ENCODE measurements at places on chromosomes 11 and 22. TPM values are rescaled to one million over a fixed set of nuclear protein-coding genes. Genes with fewer than 3 reads are reported as not detected.

- DNase-seq: no peak
Observed at GRCh38 chr11:62512961-62513360, 33.6 kb downstream of the AHNAK start.

Gene RAG2
- total RNA-seq: not detected

Gene OR52N4
- 0.87 TPM for total RNA-seq

Gene EHF
- total RNA-seq: not detected

GRCh38 chr11:116534270-116534975 is 238.4 kb downstream of the BUD13 start:
- DNase-seq: no peak

DNA sequence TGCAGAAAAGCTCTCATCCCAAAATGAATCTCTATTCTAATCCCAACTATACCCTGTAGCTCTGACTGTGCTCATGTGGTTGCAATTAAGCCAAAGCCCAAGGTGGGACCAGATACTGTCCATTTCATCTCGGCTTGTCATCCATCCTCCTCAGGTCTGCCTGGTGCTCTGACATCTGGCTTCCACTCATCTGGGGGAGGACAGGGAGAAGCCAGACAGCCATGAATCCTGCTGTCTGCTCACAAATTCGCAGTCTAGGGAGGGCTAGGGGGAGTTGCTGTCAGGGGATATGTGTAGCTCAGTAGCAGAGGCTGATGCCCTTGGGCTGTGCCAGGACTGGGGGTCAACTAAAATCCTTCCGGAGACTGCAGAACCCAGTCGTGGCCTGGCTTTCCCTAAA is 167.1 kb downstream of the ETS1 start:
- DNase-seq: no peak

Gene PATE4
- not detected for total RNA-seq

DNA sequence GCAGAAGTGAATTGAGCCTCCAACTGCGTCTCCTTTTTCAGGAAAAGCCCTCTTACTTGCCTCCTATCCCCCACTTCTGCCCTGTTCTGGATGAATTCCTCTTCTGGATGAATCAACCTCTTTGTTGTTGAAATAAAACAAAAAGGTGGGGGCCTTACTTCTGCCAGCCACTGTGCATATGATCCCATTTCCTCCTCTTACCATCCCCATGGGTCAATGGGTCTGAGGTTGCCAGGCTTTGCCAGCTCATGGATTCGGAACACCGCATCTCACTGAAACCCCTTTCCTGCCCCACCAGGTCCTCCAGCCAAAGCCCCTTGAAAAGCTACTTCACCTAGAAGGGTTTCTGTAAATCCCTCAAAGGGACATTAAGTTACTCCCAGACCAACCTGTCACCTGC is 3.7 kb upstream of the CHST1 start:
- DNase-seq: peak; percentile 7

DNA sequence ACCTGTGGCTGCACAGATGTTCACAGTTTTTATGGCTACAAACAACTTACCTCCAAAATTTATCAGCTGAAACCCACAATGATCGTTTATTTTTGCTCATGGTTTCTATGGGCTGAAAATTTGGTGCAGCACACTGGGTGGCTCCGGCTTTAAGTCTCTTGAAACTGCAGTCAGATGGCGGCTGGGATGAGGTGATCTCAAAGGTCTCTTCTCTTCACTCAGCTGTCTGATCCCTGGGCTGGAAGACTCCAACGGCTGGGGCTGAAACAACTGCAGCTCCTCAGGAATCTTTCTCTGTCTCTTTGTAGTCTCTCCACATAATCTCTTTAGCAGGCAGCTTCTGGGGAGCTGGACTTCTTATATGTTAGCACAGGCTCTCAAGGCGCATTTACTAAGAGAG is 117.3 kb upstream of the FAT3 start:
- no peak for DNase-seq
